ENCODE measurements at places on chromosomes 6 and 20.
A peak's percentile ranks its signal among the peaks of the same experiment; 100 is the strongest.

GRCh38 chr6:142189057-142189456 is 42.0 kb downstream of the VTA1 start:
- no peak for DNase-seq

DNA sequence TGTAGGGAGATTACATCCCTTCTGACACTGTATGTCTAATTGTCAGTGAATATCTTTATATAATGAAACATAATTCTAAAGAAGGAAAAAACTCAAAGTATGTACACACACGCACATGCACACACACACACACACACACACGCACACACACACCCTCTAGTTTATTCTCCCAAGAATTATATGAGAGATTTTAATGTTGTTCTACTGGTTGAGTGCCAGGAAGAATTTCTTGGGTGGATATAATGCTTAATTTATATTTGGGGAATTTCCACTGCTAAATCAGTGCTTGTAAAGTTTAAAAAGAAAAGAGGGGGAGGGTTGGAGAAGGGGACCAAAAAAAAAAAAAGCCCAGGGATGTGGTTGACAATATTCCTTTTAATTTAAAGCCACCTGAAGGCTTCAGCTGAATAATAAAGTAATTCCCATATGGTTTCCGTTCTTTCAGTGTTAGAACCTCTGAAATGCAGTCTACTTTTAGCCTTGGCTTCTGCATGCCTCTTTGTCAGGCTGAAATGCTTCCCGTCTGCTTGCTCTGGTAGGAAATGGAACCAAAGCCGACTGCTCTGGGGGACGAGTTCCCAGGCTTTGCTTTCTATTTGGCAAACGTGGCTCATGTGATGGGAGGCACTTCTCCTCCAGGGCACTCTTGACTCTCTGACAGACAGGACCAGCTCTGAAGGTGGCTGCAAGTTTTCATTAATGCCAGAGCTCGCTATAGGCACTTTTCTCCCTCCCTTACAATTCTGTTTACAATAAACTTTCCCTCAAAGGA is 225.4 kb downstream of the PRL start:
- no peak for DNase-seq

- peak; percentile 76 for DNase-seq
Measured at GRCh38 chr6:137811121-137811915, 55.7 kb upstream of the TNFAIP3 start.

DNA sequence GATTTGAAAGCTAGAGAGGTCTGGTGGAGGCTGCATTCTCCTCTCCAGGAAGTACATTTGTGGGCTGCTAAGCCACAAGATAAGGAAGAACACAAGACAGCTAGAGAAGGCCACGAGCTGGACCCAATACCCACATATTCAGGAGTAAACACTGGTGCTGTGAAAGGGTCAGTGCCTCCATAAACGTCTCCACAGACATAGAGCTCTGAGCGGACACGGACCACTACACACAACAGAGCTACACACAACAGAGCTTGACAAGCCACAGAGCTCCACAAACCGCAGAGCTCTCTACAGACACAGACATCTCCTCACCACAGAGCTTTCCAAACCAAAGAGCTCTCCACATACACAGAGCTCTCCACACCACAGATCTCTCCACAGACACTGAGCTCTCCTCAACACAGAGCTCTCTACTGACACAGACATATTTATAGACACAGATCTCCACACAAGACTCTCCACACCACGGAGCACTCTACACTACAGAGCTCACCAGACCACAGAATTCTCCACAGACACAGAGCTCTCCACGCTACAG is 51.9 kb downstream of the ERMARD start:
- no peak for DNase-seq

DNA sequence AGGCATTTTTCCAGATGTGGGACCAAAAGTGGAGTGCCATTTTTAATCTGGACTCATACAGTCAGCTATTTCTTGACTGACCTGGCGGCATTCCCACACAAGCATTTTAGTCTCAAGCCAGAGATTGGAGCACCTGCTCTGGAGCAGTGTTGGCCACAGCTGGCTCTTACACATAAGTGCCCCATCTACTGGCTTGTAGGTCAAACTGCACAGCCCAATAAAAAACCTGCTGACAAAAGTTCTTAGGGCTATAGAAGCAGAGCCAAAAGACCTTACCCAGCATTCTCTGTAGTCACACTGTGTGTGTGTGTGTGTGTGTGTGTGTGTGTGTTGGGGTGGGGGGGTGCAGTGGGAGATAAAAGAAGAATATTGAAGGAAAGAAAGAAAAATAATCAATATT is 38.6 kb upstream of the SENP6 start:
- DNase-seq: no peak

GRCh38 chr20:53413186-53413631 is 180.4 kb downstream of the ZNF217 start:
- peak; percentile 45 for DNase-seq

GRCh38 chr6:55560290-55560885 is 18.6 kb downstream of the HMGCLL1 start:
- no peak for DNase-seq

DNA sequence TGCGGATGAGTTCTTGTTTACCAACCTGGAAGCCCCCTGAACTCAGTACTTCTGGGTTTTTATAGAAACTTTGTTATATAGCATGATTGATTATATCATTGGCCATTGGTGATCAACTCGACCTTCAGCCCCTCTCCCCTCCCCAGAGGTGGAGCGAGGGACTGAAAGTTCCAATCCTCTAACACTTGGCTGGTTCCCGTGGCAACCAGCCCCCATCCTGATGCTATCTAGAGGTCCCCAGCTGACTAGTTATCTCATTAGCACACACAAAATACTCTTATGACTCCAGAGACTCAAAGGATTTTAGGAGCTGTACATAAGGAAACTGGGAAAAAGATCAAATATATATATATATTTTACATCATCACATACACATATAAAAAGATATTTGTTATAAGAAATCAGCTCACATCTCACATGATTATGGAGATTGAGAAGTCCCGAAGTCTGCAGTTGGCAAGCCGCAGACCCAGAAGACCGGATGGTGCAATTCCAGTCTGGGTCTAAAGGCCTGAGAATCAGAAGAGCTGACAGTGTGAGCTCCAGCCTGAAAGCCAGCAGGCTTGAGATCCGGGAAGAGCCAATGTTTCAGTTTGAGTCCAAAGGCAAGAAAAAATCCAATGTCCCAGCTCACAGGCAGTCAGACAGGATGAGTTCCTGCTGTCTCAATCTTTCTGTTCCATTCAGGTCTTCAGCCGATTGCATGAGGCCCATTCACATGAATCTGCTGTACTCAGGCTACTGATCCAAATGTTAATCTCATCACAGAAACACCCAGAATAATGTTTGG is 179.3 kb upstream of the DTNBP1 start:
- no peak for DNase-seq

- no peak for DNase-seq
Measured at GRCh38 chr6:69867639-69867976, 1.3 kb downstream of the COL19A1 start.

GRCh38 chr6:154157082-154157481 is 118.0 kb downstream of the OPRM1 start:
- DNase-seq: no peak

GRCh38 chr6:168365422-168366165 is 46.0 kb upstream of the DACT2 start:
- DNase-seq: no peak

- no peak for DNase-seq
Measured at GRCh38 chr6:111381728-111382127, 101.3 kb downstream of the REV3L start.

- DNase-seq: no peak
Measured at GRCh38 chr20:63810730-63811490, 20.2 kb downstream of the ZBTB46 start.

- DNase-seq: no peak
Measured at GRCh38 chr20:19241440-19241839, 29.0 kb downstream of the SLC24A3 start.

GRCh38 chr20:43287637-43288036 is 97.9 kb upstream of the PTPRT start:
- no peak for DNase-seq

- DNase-seq: no peak
Measured at GRCh38 chr20:9989066-9989724, 45.6 kb upstream of the ANKEF1 start.

GRCh38 chr6:106517706-106518105 is 111.6 kb downstream of the RTN4IP1 start:
- no peak for DNase-seq

DNA sequence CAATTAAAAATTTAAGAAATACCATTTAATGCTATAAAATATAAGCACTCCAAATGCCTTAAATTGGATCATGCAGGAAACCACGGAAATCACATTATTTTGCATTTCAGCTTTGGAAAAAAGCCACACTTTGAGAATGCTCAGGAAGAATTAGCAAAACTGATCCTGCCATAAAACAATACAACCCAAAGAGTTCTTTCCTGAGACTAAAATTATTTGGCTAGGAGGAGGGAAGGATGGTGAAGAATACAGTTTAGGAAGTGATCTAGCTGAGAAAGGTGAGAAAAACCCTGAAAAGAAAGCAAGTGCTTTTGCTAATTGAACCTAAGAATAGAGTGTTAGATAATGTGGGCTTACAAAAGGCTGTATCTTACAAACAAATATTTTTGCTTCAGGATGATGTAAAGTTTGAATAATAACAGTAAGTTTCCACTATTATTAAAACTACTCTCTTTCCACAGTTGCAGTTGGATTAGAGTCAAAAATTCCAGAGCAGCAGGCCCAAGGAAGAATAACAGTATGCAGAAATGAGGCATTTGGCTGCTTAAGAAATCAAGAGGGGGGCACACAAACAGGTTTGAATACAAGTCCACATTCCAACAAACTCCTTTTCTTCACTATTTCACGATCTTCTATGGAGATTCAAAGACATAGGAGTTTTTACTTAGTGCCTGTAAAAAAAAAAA is 565.4 kb downstream of the RFPL4B start:
- no peak for DNase-seq

DNA sequence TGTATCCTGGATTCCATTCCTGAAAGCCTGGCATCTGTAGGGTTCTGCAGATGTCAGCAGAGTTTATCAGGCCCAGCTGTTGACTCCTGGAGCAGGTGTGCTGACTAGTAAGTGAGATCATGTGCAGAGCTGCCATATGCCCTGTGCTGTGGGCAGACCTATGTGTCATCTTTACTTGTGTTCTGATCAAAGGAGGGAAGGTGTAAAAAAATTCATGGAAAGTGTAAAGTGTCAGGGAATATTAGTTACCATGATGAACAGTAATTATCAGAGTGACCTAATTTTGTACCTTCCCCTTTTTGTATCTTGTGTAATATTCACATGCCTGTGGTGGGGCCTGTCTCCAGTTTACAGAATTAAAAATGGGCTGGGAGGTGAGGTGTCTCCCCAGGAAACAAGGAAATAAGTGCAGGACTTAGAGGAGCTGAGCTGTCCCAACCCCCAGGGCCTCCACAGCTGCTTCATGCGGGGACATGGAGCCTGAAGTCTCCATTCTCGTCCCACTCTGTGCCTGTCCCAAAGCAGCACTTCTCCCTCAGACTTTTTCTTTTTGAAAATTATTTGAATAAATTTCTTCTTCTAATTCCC is 148.2 kb upstream of the GGTLC1 start:
- DNase-seq: no peak

DNA sequence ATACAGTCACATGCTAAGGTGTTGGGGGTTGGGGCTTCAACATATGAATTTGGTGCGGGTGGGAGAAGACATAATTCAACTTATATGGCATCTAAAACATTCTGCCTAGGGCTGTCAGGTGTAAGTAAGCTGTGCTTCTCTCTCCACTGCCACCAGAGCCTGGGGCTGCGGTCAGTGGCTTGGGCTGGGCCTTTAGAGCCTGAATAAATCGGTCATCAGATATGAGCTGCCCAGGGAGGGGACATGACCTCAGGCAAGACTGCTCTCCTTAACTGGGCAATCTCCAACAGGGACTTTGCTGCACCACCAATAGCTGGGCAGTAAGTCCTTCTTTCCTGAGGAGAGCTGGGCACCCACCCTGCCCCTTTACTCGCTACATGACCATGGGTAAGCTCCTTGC is 24.9 kb upstream of the SIRPA start:
- no peak for DNase-seq

DNA sequence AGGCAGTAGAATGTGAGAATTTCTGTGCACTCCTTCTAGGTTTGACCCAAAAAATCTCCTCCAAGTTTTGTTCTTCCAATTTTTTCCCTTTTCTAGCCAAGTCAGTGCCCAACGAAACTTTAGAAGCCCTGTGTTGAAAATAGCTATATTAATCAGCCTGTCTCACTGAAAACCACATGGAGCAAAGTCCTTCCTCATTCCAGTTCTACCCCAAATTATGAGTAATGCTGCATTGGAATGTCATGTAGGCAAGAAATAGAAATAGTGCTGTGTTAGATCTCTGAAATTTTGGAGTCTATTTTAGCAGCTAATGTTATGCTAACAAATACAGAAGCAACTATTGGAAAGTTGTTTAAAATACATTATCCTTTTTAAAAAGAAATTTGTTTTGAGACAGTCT is 725.5 kb downstream of the TBC1D32 start:
- no peak for DNase-seq

GRCh38 chr20:4512891-4513550 is 208.7 kb upstream of the PRND start:
- DNase-seq: no peak

DNA sequence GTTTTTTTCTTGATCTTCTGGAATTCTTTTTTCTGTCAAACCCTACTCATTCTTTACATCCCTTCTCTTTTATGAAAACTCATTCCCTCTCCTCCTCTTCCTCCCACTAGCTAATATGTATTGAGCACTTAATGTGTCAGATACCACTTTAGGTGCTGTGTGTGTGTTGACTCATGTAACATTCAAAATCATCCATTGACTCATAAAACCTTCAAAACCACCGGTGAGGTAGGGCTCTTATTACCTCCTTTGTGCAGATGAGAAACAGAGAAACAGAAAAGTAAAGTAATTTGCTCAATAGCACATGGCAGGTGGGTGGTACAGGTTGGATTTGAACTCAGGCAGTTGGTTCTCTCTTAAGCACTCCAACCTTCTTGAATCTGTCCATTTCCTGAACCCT is 136.3 kb upstream of the NEDD9 start:
- no peak for DNase-seq

DNA sequence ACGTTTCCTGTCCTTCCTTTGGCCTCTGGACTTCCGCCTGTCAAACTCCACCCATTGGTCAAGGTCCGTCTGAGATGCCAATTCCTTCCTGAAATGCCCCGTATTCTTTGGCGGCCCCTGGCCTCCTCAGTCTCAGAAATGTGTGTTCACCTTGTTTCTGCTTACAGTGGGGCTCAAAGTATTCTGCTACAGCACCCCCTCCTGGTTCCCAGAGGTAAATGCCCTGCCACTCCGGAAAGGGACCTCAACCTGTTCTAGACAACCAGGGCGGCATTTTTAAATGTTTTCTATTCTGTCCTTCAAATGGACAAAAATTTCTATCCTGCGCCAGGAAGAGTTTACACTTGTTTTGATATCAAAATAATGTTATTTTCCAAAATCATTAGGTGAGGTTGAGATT is 12.1 kb upstream of the PAX1 start:
- no peak for DNase-seq

GRCh38 chr20:9088556-9088955 is 19.7 kb downstream of the PLCB4 start:
- DNase-seq: no peak

DNA sequence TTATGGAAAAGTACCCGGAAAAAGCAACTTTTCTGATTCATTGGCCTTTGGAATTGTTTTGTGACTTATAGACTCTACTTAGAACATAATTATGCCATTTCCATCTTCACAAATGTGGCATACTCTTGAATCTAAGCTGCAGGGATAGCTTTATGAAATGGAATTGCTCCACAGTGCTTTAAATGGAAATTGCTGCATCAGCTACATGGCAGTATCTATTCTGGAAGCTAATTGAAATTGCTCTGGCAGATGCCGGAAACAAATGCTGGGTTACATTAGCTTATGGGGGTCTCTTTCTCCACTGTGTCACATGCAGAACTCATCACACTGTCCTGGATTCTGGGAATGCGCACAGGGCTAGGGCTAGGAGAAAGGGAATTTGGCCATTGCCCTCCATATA is 108.9 kb downstream of the SAMD5 start:
- DNase-seq: no peak
